WTC11 (cell line): ENCODE measurements at places on chromosomes 16 and 17. TPM values are rescaled to one million over a fixed set of nuclear protein-coding genes. Genes with fewer than 3 reads are reported as not detected.
A peak's percentile ranks its signal among the peaks of the same experiment; 100 is the strongest.

DNA sequence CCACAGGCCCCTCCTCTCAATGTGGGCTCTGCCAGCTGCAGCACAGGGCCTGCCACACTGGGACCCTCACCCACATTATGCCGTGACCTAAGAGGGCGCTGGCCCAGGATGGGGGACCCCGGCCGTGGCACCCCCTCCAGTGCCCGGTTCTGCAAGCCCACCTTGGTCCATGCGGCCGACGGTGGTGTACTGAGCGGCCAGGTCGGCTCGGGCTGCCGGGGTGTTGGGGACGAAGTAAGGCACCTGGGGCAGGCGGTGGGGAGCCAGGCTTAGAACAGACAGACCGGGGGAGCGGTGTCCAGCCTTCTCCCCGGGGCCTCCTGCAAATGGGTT, 6.5 kb downstream of the SGSH start:
- DNase-seq: no peak

DNA sequence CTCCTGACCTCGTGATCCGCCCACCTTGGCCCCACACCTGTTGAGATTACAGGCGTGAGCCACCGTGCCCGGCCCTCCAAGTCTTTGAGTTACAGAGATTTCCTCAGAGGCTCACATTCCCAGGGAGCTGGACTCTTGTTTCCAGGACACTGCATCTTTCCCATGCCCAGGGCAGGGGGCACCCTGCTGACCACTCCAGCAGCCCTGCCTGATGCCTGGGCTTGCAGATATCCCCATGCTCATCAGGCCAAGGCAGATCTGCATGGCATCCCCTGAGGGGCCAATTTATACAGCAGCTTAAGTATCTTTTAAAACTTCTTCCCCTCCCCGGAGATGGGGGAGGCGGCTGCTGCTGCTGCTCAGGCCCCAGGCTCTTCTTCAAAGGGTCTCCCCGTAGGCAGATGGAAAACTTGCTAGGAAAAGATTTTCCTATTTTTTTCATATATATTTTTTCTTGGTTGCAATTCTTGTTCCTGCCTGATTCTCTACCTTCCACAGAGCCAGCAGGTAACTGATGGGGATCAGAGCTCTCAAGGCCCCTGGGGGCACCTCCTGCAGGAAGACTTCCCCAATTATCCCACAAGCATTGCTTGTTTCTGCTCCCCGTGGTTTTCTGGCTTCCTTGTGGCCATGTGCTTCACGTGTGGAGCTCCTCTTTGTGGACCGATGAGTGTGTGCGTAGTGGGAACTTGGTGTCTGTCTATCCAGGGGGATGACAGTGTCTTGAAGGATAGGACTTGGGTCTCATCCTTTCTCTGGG, 102.2 kb upstream of the SDK2 start:
- DNase-seq: no peak

The PITPNM3 gene
- total RNA-seq: 2.1 to 2.8 TPM (median 2.3 TPM) in 3 replicates

The CACNG5 gene
- total RNA-seq: 1.9 to 3.1 TPM (median 2.8 TPM) in 3 replicates

GRCh38 chr17:61783556-61784304, 79.6 kb downstream of the BRIP1 start:
- no peak for DNase-seq

GRCh38 chr17:69900829-69901228, 174.2 kb upstream of the KCNJ16 start:
- no peak for DNase-seq

The NGFR gene
- 11.3 to 12.4 TPM (median 12.1 TPM) in 3 replicates for total RNA-seq

- DNase-seq: peak; percentile 34
Measured at GRCh38 chr17:22217135-22217534, 524.8 kb downstream of the KCNJ18 start.

The TP53TG3 gene
- not detected in 3 replicates for total RNA-seq

GRCh38 chr16:88971371-88972097, 5.5 kb downstream of the CBFA2T3 start:
- no peak for DNase-seq

- DNase-seq: no peak
Measured at GRCh38 chr17:82316651-82317393, 586 bp downstream of the CD7 start.

- no peak for DNase-seq
Measured at GRCh38 chr17:34291721-34292348, 6.3 kb downstream of the CCL11 start.
